ENCODE measurements at places on chromosomes 7 and 10. TPM values are rescaled to one million over a fixed set of nuclear protein-coding genes. Genes with fewer than 3 reads are reported as not detected.

PCGF5 gene
- 55.6 TPM for total RNA-seq

ANK3 gene
- total RNA-seq: 142 TPM

CAMK2G gene
- total RNA-seq: 12.4 TPM

ARMH3 gene
- 28.8 TPM for total RNA-seq

TMEM270 gene
- total RNA-seq: not detected

BTBD16 gene
- not detected for total RNA-seq

PRF1 gene
- 1.5 TPM for total RNA-seq

C10orf105 gene
- 0.47 TPM for total RNA-seq

SH3PXD2A gene
- 27.7 TPM for total RNA-seq

DHX32 gene
- total RNA-seq: 37.1 TPM

MUC12 gene
- 0.39 TPM for total RNA-seq

OR6B1 gene
- not detected for total RNA-seq

RBM17 gene
- 58.6 TPM for total RNA-seq

ANKRD26 gene
- 8.1 TPM for total RNA-seq

PPP1R17 gene
- total RNA-seq: not detected

Data from left cardiac atrium (tissue), 4 donors.